ENCODE measurements at places on chromosomes 1 and 21.

GRCh38 chr1:90074566-90074965, 79.7 kb downstream of the ZNF326 start:
- no peak for DNase-seq

- no peak for DNase-seq
Measured at GRCh38 chr21:35469498-35469897, 420.4 kb upstream of the RUNX1 start.

DNA sequence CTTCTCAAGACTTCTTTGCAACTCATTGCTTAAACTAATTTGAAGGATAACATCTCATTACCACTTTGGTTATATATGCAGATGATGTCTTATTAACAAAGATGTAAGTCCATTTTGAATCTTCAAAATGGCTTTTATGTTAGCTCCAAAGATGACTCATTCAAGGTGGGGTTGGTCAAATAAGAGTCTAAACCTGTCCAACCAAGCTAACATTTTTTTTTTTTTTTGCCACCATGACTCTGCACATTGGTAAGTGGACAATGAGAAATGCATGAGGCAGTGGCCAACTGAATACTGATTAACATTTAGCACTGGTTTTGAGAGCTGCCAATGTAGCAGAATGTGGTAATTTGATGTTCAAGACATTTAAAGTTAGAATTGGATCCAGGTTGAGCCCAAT, 278 bp upstream of the KRTAP27-1 start:
- DNase-seq: no peak

DNA sequence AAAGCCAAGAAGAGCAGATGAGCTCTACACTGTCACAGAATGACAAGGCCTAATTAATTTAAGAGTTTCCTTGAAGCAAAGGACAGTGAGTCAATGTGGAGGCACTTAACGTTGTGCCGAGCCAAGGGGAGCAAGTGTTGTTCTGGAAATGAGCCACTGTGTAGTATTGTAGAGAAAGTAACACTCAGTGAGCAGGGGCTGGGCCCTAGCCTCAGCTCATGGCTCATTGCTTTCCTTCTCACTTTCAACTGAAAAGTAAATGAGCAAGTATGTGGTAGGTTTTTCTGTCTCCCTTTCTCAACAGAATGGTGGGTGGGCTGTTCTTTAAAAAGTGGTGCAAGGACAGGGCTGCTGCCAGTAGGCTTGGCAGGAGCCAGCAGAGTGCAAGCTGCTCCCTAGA, 11.8 kb upstream of the KIAA0040 start:
- no peak for DNase-seq

DNA sequence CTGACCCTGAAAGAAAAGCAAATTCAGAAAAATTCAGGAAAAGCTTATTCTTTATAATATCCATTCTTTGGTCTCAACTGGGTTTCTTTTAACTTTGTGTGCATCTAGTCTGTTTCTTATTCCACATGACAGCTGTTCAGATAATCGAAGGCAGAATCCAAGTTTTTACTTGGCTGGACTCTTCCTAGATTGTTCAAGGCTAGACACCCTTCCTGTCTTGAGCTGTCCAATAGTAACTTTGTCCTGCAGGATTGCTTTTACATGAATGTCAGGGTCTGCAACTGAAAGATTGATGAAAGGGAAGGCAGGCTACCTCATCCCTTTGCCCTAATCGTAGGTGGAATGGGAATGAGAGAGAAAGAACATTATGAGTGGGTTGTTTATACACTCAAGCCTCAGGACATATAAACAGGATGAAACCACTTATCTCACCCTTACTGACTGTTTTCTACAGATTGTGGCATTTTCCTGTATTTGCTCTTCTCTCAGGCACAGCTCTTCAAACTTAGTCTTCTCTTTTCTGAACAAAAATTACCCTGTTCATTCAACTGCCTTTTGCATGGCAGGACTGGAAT, 76.9 kb downstream of the LEPR start:
- no peak for DNase-seq

- no peak for DNase-seq
Measured at GRCh38 chr1:160971618-160972056, 17.0 kb upstream of the ITLN2 start.

Measured in activated CD4-positive, alpha-beta T cell treated with anti-CD3 and anti-CD28 coated beads for 24 hours (primary cell).